ENCODE measurements at places on chromosomes 12 and 14.

DNA sequence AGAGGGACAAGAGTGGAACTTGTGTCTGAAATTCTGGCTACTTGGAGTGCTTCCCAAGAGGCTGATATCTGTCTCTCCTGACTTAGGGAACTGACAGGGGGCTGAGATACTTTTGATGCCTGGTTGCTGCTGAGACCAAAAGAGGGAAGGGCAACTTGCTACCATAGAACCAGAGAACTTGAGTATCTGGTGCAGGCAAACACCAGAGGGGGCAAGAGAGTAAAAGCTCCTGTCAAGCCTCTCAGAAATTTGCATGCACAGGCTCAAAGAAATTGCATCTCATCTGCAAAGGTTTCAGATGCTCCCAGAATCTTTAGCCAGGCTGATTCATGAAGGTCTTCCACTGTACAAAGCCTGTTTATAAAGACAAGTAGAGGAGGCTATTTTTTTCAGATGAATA, 391.3 kb upstream of the FOXG1 start:
- no peak for DNase-seq

GRCh38 chr12:116280595-116281290, 3.2 kb upstream of the MED13L start:
- no peak for DNase-seq

GRCh38 chr14:99737451-99737951, 53.4 kb downstream of the CYP46A1 start:
- DNase-seq = no peak

DNA sequence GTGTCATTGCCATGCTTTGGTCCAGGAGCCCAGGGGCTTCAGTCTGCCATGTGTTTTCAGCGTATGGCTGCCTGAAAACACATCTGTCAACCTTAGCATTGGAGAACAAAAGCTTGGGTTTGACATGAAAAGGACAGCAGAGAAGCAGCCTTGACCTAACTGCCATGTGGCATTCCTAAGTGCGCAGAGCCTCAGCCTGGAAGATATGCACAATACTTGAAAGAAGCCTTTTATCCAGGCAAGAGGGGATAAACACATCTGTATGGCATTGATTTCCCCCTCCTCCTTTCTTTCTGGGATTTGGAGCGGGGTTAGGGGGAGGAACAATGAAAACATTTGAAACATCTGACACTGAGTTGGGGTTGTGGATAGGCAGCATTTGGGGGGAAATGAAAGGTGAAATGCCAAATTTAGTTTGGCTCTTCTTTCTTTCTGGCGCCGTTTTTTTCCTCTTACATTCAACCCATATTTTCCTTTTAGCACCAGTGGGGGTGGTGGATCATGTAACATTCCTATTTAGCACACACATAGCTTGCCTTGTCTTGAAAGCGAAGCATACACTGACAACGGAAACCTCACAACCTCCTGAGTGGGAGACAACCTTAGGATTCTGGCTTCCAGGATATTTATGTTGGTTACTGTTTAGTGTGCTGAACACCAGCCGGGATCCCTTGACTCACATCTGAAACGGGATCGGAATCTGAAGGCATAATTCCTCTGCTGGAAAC, 177.0 kb downstream of the C12orf75 start:
- DNase-seq = no peak

- DNase-seq = no peak
Measured at GRCh38 chr12:26520109-26520508, 312.9 kb downstream of the ITPR2 start.

GRCh38 chr12:26514364-26514763, 318.6 kb downstream of the ITPR2 start:
- DNase-seq = no peak

GRCh38 chr14:21047378-21047781, 5.2 kb downstream of the RNASE7 start:
- no peak for DNase-seq

GRCh38 chr12:89235189-89235993, 116.9 kb downstream of the DUSP6 start:
- no peak for DNase-seq

- no peak for DNase-seq
Measured at GRCh38 chr14:78048120-78048519, 122.1 kb upstream of the NRXN3 start.

- no peak for DNase-seq
Measured at GRCh38 chr12:106519607-106520021, 63.2 kb upstream of the RFX4 start.

DNA sequence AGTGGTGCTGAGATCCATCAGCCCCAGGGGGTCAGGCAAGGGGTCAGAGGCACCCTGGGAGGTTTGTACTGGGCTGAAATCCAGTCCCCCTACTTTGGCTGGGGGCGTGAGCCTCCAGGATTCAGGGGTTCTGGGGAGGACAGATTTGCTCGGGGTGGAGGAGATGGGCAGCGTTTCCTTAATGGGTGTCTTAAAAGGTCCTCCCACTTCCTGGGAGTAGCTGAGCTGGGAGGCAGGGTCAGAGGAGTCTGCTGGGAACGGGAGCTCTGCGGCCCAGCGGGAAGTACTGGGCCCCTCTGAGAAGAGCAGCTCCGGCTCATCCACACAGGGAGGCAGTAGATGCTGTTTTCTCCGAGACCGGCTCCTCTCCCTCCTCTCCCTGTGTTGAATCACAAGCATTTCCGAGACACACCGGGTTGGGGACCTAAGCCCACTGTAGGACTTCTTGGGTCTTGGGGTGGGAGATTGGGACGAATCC, 2.1 kb upstream of the TEX52 start:
- no peak for DNase-seq

DNA sequence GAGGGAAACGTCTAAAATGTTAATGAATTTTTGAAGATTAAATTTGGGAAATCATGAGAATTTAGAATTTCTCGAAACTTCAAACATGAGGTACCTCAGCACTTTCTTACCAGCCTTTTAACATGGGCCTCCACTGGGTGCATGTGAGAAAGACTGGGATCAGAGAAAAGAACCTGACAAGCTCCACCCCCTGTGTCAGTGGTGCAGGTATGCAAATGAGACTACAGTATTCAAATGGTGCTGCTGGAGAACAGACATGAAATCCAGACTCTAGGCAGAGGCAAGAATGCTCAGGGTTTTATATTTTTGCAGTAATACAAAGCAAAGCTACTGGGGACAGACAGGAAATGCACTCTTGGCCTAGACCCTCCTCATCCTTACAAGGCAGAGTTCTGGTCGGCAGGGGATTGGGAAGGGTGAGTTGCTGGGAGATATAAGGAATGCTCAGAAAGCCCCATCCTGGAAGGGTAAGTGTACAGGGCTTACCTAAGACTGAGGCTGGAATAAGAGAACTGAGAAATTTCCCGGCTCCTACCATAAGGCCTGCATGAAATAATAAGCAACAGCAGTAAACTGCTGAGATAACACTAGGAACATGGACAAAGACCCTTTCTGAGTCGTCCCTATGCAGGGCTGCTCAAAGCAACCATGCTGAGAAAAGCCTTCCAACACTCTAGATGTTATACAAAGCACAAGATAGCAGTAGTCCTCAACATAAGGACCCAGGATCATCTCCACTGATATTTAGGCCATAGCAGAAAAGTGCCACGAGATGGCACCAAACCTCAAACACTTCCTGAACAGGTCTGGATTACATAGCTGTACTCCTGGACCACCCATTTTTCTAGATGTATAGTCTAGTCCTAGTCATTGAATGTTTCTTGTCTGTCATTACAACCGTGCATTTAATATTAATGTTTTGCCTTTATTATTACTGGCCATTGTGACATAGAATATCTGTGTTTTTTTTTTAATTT, 260.8 kb downstream of the RASSF9 start:
- peak; percentile 20 for DNase-seq

DNA sequence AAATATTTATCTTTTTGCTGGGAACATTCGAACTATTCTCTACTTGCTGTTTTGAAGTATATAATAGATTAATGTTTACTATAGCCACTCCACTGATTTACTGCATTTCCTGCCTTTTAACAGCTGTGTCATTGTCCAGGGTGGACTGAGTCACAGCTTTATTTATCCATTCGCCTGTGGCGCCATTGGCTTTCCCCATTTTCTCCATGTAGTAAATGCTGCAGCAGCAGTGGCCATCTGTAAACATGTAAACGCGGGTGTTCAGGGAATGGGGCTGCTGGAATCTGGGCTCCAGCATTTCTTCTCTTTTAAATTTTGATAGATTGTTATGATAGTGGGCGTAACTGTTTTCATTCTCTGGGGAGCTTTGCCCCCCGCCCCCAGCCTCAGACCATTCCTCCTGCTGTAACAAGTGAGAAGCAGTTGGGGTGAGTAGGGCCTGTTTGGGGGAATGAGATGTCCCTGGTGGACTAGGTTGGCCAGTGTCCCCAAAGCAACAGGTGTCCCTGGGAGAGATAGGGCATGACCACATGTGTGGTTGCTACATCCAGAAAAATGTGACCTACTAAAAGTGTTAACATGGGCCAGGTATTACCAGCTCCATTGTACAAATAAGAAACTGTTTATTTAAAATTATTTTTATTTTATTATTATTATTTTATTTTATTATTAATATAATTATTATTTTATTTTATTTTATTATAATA, 32.9 kb downstream of the RIN3 start:
- DNase-seq = no peak

Data from AG09309 (cell line).